ENCODE measurements at places on chromosomes 16 and 17. TPM values are rescaled to one million over a fixed set of nuclear protein-coding genes. Genes with fewer than 3 reads are reported as not detected.

The CHMP1A gene
- 52.4 TPM for total RNA-seq

The NRN1L gene
- 0.56 TPM for total RNA-seq

The KRTAP9-8 gene
- not detected for total RNA-seq

The TBC1D3C gene
- total RNA-seq, result not detected

The AATF gene
- 45.1 TPM for total RNA-seq

The C16orf74 gene
- 13.3 TPM for total RNA-seq

The WNT9B gene
- total RNA-seq, result not detected

DNA sequence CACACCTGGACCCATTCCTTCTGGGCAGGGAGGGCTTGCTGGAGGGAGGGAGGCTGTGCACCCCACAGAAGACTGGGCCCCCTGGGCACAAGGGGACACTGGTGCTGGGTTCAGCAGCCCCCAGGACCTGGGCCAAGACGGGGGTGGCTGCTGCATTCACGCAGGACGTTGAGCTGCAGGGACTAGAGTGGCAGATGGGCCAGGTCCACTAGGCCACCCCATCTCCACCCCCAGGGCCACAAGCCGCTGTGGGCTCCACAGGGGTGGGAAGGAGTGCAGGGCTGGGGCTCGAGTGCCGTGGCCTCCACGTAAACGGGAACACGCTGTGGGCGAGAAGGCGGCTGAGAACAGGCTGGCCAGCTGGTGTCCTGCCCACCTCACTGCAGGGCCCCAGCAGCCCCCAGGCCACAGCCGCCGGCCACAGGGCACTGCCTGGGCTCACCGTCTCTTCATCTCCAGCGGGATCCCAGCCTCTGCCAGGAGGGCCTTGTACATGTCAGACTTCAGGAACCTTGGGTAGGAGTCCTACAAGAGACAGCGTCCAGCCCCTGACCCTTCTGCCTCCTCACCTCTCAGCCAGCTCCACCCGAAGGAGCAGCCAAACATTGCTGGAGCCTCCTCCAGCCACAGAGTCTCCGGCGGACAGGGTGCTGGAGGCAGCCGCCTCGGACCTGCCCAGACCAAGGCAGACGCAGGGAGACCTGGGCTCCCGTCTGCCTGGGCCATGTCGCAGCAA, 6.5 kb downstream of the RGS11 start:
- no peak overlapping the region for H3K27ac ChIP-seq
- H3K4me3 ChIP-seq, result no peak overlapping the region
- peaks cover 6% of the 10 kb centered on the region for H3K4me1 ChIP-seq
- no peaks in the 10 kb centered on the region for H3K36me3 ChIP-seq
- no peaks in the 10 kb centered on the region for H3K27me3 ChIP-seq

DNA sequence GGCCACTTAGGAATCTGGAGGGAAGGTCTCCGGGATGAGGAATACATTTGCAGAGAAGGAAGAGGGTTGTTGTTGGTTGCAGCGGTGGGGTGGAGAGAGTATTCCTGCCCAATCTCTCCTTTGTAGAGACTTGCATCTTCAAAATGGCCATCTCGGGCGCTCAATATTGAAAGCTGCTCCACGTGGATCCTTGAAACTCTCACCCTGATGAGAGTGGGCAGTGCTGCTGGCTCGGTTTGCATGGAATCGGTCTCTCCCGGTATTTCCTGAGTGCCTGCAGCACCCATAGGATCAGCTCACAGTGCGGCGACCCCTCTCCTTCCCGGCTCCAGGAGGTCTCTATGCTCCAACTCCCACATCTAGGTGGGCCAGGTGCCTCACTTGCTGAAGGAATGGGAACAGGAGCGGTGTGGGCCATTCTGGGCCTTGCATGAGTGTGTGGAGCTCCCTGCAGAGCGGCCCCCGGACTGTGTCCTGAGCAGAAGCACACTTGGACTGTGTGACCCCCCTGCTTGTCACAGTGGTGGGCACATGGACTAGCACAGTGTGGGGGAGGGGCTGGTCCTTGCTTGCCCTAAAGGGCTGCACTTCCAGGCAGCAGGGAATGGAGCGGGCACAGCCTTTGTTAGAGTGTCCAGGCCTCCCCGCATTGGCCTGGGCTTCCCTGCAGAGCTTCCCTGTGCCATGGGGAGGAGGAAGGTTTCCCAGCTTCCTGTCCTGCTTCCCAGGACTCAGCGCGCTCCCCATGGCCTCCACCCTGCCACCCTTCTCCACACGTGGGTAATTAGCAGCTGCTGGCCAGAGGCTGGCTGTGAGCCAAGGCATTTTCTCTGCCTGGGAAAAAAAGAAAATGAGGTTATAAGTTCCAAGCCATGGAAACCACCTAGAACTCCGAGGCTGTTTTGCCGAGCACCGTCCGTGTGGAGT, 139.3 kb downstream of the IRF8 start:
- no peak for DNase-seq
- H3K4me3 ChIP-seq, result no peak overlapping the region
- H3K4me1 ChIP-seq, result no peaks in the 10 kb centered on the region
- no peak overlapping the region for H3K27ac ChIP-seq
- H3K27me3 ChIP-seq, result no peaks in the 10 kb centered on the region
- H3K36me3 ChIP-seq, result no peaks in the 10 kb centered on the region

DNA sequence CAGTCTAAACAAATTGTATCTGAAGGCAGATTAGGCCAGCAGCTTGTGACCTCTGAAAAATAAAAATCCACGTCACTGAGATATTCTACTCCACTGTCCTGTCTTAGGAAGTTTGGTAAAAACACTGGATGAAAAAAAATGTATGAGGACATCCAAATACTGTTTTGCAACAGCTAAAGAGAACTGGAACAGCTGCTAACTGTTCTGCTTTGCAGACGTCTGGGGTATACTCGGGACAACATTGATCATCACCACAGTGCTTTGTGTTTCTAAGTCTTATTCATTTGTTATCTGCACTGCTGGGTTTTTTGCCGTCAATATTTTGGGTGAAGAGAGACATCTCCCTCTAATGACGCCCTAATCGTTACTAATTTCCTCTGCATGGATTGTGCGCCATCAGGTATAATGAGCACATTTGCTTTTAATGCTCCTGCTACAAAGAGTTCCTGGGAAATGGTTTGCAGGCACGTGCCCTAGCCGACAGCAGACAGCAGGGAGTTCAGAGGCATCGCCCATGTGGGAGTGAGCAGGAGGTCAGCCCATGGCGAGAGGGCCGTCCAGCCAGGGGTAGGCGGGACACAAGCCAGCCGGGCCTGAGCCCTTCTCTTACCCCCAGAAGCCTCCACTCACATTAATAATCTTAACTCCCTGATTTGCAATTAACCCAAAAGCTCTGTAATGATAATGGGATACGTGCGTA, 87.0 kb downstream of the CBLN1 start:
- no peak for DNase-seq
- H3K27me3 ChIP-seq, result no peaks in the 10 kb centered on the region
- no peak overlapping the region for H3K4me3 ChIP-seq
- no peaks in the 10 kb centered on the region for H3K36me3 ChIP-seq
- H3K4me1 ChIP-seq, result peaks cover 5% of the 10 kb centered on the region

DNA sequence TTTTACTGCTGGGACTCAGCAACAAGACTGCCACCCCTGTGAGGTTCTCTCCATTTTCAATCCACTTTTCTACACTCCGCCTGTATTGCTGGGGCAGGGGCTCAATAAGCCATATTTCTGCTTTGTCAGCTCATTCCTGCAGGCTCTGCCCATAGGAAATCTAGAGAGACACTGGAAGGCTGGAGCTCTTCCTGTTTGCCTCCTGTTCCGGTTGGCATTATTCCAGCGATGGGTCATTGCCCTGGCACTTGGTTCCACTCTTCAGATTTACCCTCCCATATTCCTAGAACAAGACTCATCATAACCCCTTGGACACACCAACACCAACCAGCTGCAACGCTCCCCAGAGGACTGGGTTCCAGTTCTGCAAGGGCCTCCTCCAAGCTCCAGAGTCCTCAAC, 210.4 kb downstream of the CA10 start:
- no peaks in the 10 kb centered on the region for H3K27me3 ChIP-seq
- no peaks in the 10 kb centered on the region for H3K36me3 ChIP-seq
- H3K4me1 ChIP-seq, result no peaks in the 10 kb centered on the region
- H3K4me3 ChIP-seq, result no peak overlapping the region
- no peak overlapping the region for H3K27ac ChIP-seq

GRCh38 chr17:34503528-34504195, 75.7 kb upstream of the TMEM132E start:
- H3K36me3 ChIP-seq, result no peaks in the 10 kb centered on the region
- no peak overlapping the region for H3K4me3 ChIP-seq
- H3K4me1 ChIP-seq, result no peaks in the 10 kb centered on the region
- DNase-seq, result no peak
- H3K27me3 ChIP-seq, result no peaks in the 10 kb centered on the region
- no peak overlapping the region for H3K27ac ChIP-seq

- H3K4me1 ChIP-seq, result no peaks in the 10 kb centered on the region
- H3K36me3 ChIP-seq, result no peaks in the 10 kb centered on the region
- peak; percentile 79 for DNase-seq
- H3K27ac ChIP-seq, result no peak overlapping the region
- no peaks in the 10 kb centered on the region for H3K27me3 ChIP-seq
Measured at GRCh38 chr16:6081320-6081976, 983.9 kb upstream of the EEF2KMT start.

- peaks cover 44% of the 10 kb centered on the region for H3K4me1 ChIP-seq
- no peaks in the 10 kb centered on the region for H3K27me3 ChIP-seq
- peak overlapping the region; percentile 76 for H3K4me3 ChIP-seq
- H3K27ac ChIP-seq, result peak overlapping the region; percentile 86
Measured at GRCh38 chr17:68513932-68514331, 1.7 kb downstream of the PRKAR1A start.

- H3K36me3 ChIP-seq, result no peaks in the 10 kb centered on the region
- H3K4me3 ChIP-seq, result no peak overlapping the region
- no peaks in the 10 kb centered on the region for H3K4me1 ChIP-seq
- no peaks in the 10 kb centered on the region for H3K27me3 ChIP-seq
- no peak for DNase-seq
Measured at GRCh38 chr17:49483599-49484509, 11.2 kb upstream of the NGFR start.

DNA sequence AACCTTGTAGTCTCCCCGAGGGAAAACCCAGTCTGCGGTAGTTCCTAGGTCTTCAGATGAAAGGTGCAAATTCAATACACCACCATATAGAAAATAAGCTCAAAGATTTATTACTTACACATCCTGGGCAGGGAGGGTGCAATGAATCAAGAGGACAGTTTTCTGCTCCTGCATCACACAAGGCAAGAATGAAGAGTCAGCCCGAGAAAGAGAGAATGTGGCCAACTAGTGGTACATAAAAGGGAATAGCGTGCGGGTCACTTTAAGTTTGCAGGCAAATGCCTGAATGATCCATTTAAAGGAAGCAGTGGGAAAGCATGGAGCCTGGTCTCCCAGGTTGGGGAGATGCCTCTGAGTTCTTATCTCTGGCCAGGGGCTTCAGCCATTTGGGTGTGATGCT, 403.4 kb downstream of the GRIN2A start:
- H3K36me3 ChIP-seq, result no peaks in the 10 kb centered on the region
- no peaks in the 10 kb centered on the region for H3K4me1 ChIP-seq
- no peak overlapping the region for H3K27ac ChIP-seq
- H3K27me3 ChIP-seq, result no peaks in the 10 kb centered on the region
- H3K4me3 ChIP-seq, result no peak overlapping the region

DNA sequence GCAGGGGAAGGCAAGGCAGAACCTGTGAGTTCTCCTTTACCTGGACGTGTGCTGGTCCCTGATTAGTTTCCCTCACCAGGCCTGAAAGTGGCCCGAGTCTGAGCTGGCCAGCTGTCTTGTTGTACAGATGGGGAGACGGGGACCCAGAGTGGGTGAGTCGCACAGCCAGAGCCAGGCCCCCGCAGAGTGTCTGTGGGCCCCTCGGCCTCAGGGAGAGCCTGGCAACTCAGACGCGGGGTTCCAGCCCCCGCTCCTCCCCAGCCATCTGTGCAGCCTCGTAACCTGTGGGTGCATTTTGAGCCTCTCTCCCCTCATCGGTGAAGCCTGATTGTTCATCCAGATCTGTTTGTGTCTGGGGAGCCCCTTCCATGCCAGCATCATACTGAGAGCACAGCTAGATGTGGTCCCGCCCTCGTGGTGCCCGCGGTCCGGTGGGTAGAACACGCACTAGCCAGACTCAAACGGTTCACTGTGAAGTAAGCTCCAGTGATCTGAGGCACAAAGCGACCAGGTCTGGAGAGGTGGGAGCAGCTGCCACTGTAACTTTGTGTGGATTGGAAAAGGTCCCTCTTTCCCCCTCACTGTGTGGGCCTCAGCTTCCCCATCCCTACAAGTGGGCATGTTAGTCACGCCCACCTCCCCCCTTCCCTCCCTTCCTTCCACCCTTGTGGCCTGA, 6.0 kb upstream of the NDRG4 start:
- no peak overlapping the region for H3K27ac ChIP-seq
- no peak for DNase-seq
- no peak overlapping the region for H3K4me3 ChIP-seq
- peaks cover 29% of the 10 kb centered on the region for H3K4me1 ChIP-seq
- H3K36me3 ChIP-seq, result no peaks in the 10 kb centered on the region
- no peaks in the 10 kb centered on the region for H3K27me3 ChIP-seq

- no peaks in the 10 kb centered on the region for H3K27me3 ChIP-seq
- DNase-seq, result no peak
- peaks cover 9% of the 10 kb centered on the region for H3K4me1 ChIP-seq
Measured at GRCh38 chr16:28504707-28505404, 1.8 kb downstream of the IL27 start.

GRCh38 chr16:30892670-30893416, 1.0 kb downstream of the BCL7C start:
- no peak for DNase-seq
- peak overlapping the region; percentile 65 for H3K27ac ChIP-seq
- H3K36me3 ChIP-seq, result no peaks in the 10 kb centered on the region
- H3K4me1 ChIP-seq, result peaks cover 47% of the 10 kb centered on the region
- H3K27me3 ChIP-seq, result no peaks in the 10 kb centered on the region
- H3K4me3 ChIP-seq, result peak overlapping the region; percentile 77

DNA sequence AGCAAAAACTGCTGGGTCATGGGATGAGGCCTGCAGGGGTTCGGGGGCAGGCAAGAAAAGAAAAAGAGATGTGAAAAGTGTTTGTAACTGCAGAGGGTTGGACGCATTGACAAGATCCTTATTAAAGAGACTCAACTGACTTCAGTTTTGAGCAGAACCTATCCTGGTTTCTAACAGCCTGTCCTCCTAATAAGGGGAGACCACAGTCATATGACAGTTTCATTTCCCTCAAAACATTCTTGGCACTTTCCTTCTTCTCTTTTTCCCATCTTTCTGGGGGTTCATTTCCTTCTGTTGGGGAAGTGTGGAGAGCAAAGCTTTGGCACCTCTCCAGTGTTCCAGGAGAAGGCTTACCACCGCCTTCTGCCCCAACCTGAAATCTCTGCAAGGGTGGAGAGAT, 118.5 kb downstream of the MAF start:
- no peak overlapping the region for H3K4me3 ChIP-seq
- DNase-seq, result no peak
- no peak overlapping the region for H3K27ac ChIP-seq
- H3K36me3 ChIP-seq, result no peaks in the 10 kb centered on the region

GRCh38 chr16:12304861-12305596, 328.5 kb downstream of the SNX29 start:
- no peak overlapping the region for H3K4me3 ChIP-seq
- H3K36me3 ChIP-seq, result no peaks in the 10 kb centered on the region
- H3K27ac ChIP-seq, result no peak overlapping the region
- no peak for DNase-seq

Data from Karpas-422 (cell line).